ENCODE measurements at places on chromosomes 13 and 19.

GRCh38 chr19:45439569-45440258 lies 16.0 kb upstream of the ERCC1 start:
- DNase-seq, result peak; percentile 73

GRCh38 chr19:48598996-48599700 lies 7.4 kb upstream of the SPACA4 start:
- DNase-seq, result no peak

DNA sequence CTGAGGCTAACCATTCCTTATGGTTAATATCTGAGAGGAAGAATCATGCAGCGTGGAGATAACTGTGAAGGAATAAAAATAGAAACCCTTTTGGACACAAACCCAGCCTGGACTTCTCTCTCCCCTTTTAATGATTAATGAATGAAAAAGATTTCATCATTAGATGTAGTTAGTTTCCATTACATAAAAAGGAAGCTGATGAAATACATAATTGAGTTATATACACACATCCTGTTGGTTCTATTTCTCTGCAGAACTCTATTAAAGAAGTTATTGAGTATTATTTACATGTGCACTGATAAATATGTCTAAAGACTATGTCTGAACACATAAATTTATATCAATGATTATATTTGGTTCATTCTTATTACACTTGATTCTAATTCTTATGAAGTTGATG lies 465.3 kb downstream of the GPC5 start:
- DNase-seq, result no peak

DNA sequence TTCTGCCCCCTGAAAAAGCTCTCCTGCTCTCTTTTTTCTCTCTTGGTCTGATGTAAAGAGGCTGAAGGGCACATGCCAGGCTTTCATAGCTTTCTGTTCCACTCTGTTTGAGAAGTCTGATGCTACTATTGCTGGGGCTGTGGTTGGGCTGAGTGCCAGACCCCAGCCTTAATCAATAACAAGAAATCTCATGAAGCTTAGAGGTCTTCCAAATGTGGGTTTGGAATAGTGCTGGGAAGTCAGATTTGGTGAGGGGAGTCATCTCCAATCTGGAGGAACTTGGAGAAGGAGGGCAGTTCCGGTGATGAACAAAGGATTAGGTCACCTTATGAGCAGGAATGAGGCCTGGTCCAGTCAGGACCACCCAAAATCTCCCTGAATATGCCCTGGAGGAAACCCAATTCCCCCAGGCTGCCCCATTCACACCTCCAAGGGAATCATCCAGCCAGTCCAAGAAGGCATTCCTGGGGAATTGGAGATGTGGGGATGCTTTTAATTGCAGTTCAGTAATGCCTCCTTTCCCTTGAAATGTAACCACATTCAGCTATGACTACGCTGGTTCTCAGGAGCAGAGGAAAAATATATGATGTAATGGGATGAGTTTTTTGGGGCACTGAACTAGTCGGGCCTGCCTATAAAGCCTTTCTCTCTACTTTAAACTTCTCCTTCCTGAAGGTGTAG lies 102.0 kb downstream of the STARD13 start:
- DNase-seq, result no peak

Data from lung microvascular endothelial cell (primary cell).